Smooth muscle cell of the pulmonary artery (primary cell): ENCODE measurements at places on chromosomes 7 and 10. TPM values are rescaled to one million over a fixed set of nuclear protein-coding genes. Genes with fewer than 3 reads are reported as not detected.

FASTK gene
- total RNA-seq = 75.0 and 92.8 TPM in 2 replicates

TPK1 gene
- 3.5 and 6.6 TPM in 2 replicates for total RNA-seq

CDHR1 gene
- total RNA-seq = under 0.01 and 0.20 TPM in 2 replicates

DBNL gene
- 138 and 153 TPM in 2 replicates for total RNA-seq

ZNF804B gene
- total RNA-seq = not detected in 2 replicates

MMP21 gene
- total RNA-seq = 0.13 TPM in 1 of 2 replicates, not detected in the other

PLXNA4 gene
- total RNA-seq = 16.9 and 29.5 TPM in 2 replicates

TYSND1 gene
- 8.6 and 14.0 TPM in 2 replicates for total RNA-seq

HOXA3 gene
- total RNA-seq = 4.4 and 5.8 TPM in 2 replicates

HTR5A gene
- not detected in 2 replicates for total RNA-seq

ASZ1 gene
- total RNA-seq = not detected in 2 replicates

NPFFR1 gene
- total RNA-seq = not detected in 2 replicates

ANKRD16 gene
- total RNA-seq = 8.2 and 14.1 TPM in 2 replicates

TMEM254 gene
- total RNA-seq = 8.7 and 9.5 TPM in 2 replicates

OGDHL gene
- 0.26 and 1.7 TPM in 2 replicates for total RNA-seq

LRMDA gene
- 1.0 and 2.5 TPM in 2 replicates for total RNA-seq

HOXA4 gene
- total RNA-seq = 0.59 and 2.0 TPM in 2 replicates

MEST gene
- total RNA-seq = 262 and 361 TPM in 2 replicates

PON1 gene
- total RNA-seq = not detected in 2 replicates

SPDYE9 gene
- not detected in 2 replicates for total RNA-seq

PRPS1L1 gene
- total RNA-seq = not detected in 2 replicates

LRRC17 gene
- 65.6 and 103 TPM in 2 replicates for total RNA-seq

PARD3 gene
- total RNA-seq = 51.8 and 54.5 TPM in 2 replicates

BAMBI gene
- total RNA-seq = 12.2 and 14.7 TPM in 2 replicates

PRLHR gene
- total RNA-seq = not detected in 2 replicates

AGMO gene
- total RNA-seq = 0.10 and 5.5 TPM in 2 replicates
